ENCODE measurements at places on chromosomes 11 and 22. TPM values are rescaled to one million over a fixed set of nuclear protein-coding genes. Genes with fewer than 3 reads are reported as not detected.

Gene CDON
- total RNA-seq: 9.9 TPM

GRCh38 chr11:129611661-129612446 lies 203.8 kb upstream of the TMEM45B start:
- DNase-seq: no peak

Gene TSG101
- 70.9 TPM for total RNA-seq

Gene NCAM1
- total RNA-seq: 332 TPM

DNA sequence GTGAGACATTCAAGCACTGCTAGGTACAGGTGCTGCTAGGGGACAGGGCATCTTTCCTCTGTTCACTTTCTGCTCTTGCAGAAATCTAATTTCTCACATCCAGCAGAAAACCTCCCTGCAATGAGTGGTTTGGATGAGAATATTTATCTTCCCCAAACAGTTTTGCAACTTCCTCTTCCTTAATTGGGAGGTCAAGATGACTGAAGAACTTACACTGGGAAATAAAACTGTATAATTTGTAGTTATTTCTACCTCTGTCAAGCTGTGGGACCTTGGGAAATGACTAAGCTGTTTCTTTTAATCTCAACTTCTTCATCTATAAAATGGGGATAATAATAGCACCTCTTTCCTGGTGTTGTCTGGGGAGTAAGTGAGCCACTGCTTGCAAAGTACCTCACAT lies 69.8 kb downstream of the PRR5L start:
- DNase-seq: no peak

DNA sequence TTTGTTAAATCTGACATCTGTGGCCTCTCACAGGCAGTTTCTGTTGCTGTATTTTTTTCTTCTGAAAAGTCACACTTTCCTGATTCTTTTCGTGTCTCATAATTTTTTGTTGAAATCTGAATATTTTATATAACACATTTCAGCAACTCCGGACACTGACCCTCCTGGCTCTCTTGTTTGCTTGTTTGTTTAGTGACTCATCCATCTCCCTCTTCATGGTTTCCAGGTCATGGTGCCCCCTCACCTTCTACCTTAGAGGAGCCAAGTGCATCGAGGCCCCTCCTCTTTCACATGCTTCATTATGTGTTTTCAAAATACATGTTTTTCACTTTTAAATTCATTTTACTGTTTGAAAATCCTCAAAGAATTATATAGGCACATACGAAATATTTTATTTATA lies 562.4 kb downstream of the OPCML start:
- no peak for DNase-seq

Gene KCNJ11
- 17.5 TPM for total RNA-seq

- DNase-seq: no peak
Observed at GRCh38 chr22:46416520-46416871, 81.0 kb downstream of the TRMU start.

DNA sequence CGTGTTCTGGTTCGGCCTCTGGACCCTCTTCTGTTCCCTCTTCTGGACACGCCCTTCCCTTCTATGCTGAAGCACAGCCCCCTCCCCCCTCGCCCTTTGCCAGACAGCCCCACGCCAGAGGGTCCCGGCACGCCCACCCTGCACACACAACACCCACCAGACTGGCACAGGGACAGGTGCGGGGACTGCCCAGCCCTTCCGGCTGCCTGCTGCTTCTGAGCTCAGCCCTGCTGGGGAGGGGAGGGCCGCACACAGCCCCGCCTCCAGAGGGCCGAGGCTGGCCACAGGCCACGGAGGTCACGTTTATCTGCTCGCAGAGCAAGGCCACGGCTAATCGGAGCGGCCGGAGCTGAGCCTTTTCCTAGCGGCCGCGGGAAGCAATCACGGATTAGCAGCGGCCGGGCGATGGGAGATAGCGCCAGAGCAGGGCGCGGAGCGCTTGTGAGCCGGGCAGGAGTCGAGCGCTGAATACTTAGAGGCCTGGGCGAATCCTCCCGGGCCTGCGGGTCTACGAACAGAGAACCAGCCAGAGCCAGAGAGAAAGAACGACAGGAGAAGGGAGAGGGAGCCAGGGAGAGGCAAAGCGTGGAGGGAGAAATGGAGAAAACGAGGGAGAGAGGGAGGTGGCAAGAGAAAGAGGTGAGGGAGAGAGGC lies 21.5 kb downstream of the OTUB1 start:
- DNase-seq: peak; percentile 84

DNA sequence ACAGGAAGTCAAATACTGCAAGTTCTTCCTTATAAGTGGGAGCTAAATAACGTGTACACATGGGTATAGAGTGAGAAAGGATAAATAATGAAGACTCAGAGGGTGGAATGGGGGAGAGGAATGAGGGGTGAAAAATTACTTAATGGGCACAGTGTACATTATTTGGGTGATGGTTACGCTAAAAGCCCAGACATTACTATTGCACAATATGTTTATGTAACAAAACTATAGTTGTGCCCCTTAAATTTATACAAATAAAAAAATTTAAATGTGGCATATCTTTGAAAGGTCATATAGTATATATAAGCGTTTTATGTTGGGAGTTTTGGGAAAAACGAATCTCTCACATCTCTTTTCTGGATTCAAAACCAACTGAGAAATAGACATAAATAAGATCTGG lies 96.1 kb downstream of the KIF18A start:
- no peak for DNase-seq

GRCh38 chr11:128713595-128713994 lies 19.7 kb downstream of the FLI1 start:
- no peak for DNase-seq

Gene NUDT8
- 102 TPM for total RNA-seq

Gene PAX6
- total RNA-seq: not detected

Gene ALDH3B1
- total RNA-seq: 3.7 TPM

Gene CADM1
- total RNA-seq: 51.1 TPM

DNA sequence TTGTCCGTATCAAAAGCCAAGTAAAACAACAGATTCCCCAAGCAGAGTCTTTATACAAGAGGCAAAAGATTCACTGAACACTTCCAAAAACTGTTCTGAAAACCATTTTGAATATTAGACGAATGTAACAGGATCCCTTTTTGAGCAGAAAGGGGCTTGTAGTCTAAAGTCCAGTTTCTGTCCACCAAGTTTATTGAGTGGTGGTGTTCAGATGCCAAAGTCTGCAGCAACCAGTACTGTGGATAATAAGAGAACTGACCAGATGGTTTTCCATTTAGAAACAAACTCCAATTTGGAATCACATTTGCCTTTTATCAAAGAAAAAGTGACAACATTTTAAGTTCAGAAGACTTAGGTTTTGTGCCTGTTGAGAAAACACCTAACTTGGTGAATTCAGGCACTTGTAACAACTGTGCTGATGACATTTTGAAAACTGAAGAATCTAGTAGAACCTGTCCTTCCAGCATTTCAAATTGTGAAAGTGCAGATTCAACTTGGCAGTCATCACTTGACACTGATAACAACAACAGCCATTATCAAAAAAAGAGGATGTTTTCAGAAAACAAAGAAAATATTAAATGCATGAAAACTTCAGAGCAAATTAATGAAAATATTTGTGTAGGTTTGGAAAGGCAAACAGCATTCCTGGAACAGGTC lies 217.1 kb downstream of the CSNK2A3 start:
- DNase-seq: no peak

Gene KCNJ1
- total RNA-seq: not detected

Gene SLC1A2
- 8.4 TPM for total RNA-seq

DNA sequence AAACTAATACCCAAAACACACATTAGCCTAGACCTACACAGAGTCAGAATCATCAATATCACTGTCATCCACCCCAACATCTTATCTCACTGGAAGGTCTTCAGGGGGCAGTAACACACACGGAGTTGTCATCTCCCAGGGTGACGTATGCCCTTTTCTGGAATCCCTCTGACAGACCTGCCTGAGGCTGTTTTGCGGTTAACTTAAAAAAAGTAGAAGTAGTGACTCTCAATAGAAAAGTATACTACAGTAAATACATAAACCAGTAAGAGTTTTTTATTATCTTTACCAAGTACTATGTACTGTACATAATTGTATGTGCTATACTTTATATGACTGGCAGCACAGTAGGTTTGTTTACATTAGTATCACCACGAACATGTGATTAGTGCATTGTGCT lies 80.5 kb downstream of the PGR start:
- DNase-seq: no peak

DNA sequence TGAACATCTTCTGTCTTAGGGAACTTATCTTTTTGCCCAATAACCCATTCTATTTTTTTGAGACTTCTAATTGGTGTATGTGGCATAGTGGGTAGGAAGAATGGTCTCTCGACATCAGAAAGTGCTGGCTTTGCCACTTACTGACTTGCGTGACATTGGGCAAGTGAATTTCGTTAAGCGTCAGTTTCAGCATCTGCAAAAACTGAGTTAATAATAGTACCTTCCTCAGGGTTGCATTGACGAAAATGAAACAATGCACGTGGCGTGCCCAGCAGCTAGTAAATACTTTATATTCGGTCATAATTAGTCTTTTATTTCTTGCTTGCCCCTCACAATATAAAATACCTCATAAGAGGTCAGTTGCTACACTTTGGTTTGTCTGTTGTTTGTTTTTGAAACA lies 12.5 kb upstream of the GRIK4 start:
- DNase-seq: no peak

Gene OR5P2
- total RNA-seq: not detected

DNA sequence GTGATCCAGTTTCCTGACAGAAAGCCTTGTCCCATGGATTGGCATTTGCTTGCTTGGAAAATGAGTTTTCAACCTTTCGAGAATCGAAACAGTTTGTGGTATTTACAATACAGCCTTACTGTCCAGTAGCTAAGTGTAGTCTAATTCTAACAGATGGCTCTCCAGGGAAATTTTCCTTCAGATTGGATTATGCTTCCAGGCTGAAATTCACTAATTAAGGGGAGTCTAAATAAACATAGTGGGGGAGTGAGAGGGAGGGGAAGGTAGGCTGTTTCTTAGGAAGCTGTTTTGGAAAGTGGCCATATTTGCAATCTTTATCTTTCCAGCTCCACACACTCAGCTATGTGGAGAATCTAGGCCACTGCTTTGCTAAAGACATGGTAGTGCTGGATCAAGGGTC lies 81.3 kb downstream of the SYT9 start:
- no peak for DNase-seq

DNA sequence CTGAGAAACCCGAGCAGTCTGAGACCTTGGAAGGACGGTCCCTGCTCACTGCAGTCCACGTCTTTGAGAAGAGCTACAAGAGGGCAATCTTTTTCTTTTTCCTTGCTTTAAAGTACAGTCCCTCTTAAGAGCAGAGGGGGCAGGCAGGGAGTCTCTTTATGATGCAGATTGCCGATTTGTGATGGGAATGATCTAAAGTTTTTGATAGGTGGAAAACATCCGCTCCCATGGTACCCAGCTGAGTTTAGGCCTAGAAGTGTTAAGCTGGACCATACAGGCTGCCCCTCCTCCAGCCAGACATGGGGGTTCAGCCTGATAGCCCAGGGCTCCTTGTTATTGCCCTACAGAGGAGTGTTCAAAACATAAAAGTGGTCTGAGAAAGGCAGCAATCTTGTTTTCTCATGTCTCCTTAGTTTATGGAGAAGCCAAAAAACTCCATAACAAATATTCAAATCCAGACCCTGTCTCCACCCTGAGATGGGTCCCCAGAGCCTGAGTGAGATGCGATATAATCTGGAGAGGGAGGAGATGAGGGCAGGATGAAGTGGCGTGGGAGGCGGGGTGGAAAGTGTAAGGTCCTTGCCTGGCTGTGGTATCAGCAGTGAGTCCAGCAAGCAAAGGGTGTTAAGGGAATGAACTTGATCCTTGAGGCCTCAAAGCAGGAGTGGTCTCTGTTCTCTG lies 135.1 kb downstream of the FDX1 start:
- no peak for DNase-seq

DNA sequence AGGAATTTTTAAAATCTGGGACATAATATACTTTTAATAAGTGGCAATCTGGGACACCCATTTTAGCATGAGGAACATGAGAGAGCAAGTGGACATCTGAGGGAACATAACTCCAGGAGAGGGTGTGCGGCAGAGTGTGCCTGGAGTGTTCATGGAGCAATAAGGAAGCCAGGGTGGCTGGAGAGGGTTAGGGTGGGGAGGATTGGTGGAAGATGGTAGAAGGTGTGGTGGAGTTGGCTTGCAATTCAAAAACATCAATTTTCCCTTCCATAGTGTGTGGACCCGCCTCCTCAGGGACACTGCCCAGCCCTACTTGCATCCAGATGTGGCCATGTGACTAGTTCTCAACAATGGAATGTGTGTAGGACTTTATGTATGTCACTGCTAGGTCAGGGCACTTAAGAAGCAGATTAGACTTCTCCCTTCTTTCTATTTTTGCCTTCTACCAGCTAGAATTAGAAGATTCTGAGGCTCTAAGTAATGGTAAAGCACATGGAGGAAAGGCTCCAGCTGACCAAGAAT lies 4.4 kb upstream of the DENND5A start:
- no peak for DNase-seq

DNA sequence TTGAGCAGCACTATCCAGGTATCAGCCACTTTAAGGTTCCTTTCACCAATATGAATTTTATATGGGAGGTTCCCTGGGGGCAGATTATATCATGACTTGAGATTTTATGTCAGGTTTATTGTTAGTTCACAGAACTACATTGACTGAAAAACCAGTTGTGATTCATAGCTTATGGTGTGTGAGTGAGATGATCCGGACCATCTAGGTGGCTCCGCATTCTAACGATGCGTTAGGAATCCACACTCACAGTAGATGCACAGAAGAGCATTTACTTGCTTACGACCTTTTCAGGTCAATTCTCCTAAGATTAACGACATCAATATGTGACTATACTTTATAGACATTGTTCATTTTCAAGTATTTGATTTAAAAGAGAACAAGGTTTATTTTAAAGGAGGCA lies 984.3 kb upstream of the CCDC90B start:
- no peak for DNase-seq

- peak; percentile 71 for DNase-seq
Observed at GRCh38 chr11:68383976-68384501, 71.6 kb downstream of the LRP5 start.

DNA sequence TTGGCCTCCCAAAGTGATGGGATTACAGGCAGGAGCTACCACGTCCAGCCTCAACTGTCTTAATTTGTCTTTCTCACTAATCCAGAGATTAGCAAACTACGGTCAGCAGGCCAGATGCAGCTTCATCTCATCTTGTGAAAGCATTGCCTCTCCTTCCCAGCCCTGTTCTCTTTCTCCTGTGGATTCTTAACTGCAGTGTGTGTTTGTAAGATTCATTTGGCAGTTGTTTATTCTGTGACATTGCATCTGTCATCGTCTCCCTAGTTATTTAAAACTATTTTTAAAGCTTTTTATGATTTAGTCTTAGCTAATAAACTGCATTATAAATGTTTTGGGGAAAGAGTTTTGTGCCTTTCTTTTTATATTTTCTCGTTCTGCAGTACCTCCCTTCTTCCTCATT lies 29.2 kb downstream of the RNF169 start:
- DNase-seq: no peak

Gene NXPE2
- total RNA-seq: 0.22 TPM

DNA sequence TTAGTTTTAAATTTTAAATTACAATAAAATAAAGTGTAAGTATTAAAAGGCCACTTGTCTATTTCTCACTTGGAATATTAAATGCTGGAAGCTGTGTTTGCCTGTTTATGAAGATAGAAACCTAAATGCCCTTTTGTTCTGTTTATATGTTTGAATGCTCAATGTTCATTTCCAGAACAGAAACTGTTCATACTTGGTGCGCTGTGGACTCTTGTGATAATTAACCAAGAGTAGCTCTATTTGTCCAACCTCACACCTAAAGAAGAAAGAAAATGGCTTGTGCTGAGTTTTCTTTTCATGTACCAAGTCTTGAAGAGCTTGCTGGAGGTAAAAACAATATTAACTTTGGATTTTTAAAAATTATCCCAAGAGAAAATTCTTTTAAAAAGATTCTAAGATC lies 5.7 kb downstream of the C11orf54 start:
- DNase-seq: no peak

GRCh38 chr11:72970557-72971118 lies 156.4 kb downstream of the ATG16L2 start:
- DNase-seq: no peak
